ENCODE measurements at places on chromosomes 3 and 15.

- no peak for DNase-seq
Observed at GRCh38 chr15:49328941-49329340, 94.1 kb upstream of the FGF7 start.

DNA sequence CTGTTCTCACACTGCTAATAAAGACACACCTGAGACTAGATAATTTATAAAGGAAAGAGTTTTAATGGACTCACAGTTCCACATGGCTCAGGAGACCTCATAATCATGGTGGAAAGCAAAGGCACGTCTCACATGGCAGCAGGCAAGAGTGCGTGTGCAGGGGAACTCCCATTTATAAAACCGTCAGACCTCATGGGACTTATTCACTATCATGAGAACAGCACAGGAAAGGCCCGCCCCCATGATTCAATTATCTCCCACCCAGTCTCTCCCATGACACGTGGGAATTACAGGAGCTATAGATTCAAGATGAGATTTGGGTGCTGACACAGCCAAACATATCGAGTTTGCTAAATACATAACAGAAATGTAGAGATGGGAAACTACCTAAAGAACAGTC is 39.5 kb upstream of the DGKG start:
- DNase-seq: no peak

DNA sequence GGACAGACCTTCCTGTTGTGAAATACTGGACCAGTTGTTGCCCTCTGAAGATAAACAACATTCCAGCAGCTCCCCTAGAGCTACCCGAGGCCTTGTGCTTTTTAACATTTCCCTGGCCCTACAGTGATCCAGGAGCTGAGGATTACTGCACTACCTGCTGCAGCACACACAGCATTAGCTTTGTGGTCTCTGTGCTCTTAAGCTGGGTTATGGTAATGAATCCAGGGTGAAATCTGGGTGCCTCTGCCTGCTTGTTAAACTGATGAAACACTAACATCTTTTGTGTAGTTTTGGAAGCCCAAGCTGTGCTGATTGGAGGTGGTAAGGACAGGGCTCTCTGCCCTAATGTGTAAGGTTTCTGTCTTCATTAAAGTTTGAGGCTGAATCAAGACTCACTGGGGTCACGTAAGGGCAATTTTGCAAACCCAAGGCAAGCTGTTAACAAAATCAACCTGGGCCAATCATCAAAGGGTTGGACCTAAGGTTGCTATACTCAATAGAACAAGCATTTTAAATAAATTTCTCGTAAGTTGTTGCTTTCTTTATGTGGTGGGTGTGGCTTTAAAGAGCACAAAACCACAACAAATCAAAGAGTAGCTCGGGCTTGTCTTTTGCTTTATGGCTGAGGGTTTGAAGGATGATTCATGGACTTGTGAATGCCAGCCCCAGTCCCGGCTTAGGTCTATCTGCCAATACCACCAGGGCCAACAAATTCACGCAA is 183.9 kb downstream of the TPRG1 start:
- no peak for DNase-seq

- DNase-seq: no peak
Observed at GRCh38 chr3:15964605-15965442, 167.0 kb upstream of the ANKRD28 start.

DNA sequence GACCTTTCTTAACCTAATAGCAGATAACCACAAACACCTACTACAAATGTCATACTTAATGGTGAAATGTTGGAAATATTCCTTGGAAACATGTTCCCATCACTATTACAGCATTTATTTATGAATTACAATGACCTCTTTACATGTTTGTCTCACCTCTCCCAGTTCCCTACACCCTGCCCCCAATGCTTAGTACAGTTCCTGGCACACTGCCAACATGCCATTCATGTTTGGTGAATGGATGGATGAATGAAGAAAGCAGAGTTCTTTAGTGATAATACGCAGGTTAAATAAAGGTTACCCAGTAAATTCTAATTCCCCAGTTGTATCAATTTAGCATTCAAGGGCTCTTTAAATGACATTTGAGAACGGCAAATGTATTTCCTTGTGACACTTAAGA is 259.9 kb upstream of the ATP11B start:
- no peak for DNase-seq

DNA sequence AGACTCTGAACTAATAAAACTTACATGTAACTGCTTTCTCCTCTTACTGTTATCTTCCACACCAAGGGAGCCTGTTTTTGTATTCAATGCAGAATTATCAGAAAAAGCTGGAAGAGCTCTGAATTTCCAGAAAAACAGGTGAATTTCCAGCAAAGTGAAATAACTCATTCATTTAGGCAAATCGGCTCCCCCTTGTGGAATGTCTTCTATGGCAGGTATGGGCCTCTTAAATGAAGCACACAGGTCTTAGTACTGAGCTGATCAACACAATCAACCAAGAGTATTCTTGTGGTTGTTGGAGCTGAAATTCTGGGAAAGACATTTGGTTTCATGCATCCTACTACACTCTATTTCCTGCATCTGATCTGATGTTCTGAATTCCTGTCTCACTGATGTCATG is 31.0 kb upstream of the PTPRG start:
- DNase-seq: no peak

DNA sequence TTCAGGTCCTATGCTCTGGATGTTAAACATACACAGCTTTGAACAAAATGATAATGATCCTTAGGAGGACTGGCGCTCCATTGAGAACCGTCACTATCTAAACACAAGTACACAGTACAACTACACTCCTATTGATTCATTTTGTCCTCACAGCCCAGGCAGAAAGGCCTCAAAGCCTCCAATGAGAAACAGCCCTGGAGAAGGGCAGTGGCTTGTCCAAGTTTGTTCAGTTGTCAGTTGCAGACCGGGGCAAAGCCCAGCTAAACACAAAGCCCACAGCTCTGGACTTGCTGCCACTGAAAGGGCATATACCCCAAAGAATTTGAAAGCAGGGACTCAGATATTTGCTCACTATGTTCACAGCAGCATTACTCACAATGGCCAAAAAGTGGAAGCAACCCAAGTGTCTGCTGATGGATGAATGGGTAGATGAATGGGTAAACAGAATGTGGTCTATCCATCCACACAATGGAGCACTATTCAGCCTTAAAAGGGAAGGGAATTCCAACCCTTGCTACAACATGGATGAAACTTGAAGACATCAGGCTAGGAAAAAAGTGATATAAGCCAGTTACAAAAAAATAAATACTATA is 34.7 kb downstream of the NUP210 start:
- no peak for DNase-seq

GRCh38 chr3:190629088-190629487 is 115.2 kb downstream of the IL1RAP start:
- DNase-seq: no peak

- DNase-seq: peak; percentile 50
Observed at GRCh38 chr3:73624017-73624820, 522 bp downstream of the PDZRN3 start.

DNA sequence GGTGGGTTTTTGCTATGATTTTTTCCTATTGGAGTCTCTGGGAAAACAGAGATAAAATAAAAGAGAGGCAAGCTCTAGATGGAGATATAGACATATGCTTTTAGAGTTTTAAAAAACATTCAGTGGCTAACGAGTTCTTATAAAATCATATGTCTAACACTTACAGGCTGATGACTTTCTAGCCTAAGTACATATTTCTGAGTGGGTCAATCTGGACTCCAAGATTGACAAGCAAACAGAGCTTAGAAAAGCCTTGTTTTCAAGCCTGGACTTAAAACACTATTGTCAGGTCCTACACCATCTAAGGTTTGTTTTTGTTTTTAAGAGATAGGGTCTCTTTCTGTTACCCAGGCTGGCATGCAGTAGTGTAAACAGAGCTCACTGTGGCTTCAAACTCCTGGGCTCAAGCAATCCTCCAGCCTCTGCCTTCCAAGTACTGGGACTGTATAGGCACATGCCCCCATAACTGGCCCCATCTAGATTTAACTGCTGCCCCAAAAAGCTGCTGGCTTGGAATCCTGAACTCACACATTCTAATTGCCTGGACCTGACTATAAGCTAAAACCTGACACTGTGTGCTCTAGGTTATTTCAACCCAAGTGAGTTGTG is 86.3 kb downstream of the FBXL22 start:
- no peak for DNase-seq

GRCh38 chr3:79869461-79870312 is 101.9 kb upstream of the ROBO1 start:
- DNase-seq: no peak

- no peak for DNase-seq
Observed at GRCh38 chr3:1092771-1093170, at the start of gene CNTN6. Gene CNTN6, plus strand, starts transcription at chr3:1093024. Its CDS starts 54,985 bp downstream, at chr3:1148009.

GRCh38 chr3:10632125-10632524 is 126.7 kb upstream of the ATP2B2 start:
- no peak for DNase-seq

DNA sequence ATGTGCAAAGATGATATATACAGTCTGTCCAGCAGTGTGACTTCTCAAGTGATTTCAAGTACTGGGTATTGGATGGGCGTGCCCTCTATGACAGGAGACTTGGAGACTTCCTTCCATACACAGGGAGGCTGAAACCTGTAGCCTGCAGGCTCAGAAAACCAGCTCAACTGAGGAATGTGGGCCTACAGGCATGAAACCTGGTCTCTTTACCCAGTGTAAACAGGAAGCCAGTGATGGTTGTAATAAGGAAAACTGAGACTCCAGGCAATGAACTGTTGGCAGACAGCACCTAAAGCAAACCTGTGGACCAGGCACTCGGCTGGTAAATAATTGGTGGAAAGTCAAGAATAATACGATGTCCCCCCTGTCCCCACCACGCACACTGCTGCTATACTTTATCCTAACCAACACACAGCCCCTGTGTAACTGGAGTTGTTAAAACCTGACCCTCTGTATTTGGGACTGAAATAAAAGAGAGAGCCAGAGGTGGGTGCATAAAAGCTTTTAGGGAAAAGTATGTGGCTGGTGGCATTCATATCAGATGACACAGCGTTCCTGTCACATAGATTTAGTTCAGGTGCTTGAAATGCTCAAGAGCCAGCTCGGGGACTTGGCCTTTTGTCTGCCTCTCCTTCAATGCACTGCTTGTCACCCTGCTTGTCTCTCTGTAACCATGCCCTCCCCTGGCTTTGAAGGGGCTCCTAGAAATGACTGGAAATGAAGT is 144.7 kb downstream of the TPRG1 start:
- peak; percentile 65 for DNase-seq

- no peak for DNase-seq
Observed at GRCh38 chr15:89367485-89368451, 33.1 kb upstream of the POLG start.

DNA sequence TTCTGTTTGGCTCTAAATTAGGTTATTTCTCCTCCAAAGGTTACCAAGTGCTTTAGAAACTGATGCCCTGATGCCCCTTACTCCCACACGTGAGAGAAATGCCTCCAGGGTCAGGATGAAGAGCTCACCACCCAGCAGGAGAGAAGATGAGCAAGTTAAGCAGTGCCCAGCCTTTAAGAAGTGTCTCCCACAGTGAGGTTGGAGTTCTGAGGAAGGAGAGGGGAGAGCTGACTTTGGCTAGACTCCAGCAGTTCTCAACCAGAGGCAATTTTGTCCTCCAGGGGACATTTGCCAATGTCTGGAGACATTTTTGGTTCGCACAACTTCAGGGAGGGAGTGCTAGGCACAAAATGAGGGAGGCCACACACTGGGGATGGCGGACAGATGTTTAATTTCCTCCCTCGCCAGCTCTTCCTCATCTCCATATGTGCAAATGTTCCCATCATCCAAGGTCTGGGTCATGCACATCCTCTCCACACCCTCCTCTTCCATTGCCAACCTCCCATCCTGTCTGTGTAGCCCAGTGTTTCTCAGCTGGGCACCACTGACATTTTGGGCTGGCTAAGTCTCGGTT is 50.6 kb upstream of the SLC7A14 start:
- no peak for DNase-seq

- DNase-seq: no peak
Observed at GRCh38 chr3:74033806-74034205, 409.1 kb upstream of the PDZRN3 start.

- no peak for DNase-seq
Observed at GRCh38 chr3:127975153-127976029, 60.4 kb downstream of the KBTBD12 start.

DNA sequence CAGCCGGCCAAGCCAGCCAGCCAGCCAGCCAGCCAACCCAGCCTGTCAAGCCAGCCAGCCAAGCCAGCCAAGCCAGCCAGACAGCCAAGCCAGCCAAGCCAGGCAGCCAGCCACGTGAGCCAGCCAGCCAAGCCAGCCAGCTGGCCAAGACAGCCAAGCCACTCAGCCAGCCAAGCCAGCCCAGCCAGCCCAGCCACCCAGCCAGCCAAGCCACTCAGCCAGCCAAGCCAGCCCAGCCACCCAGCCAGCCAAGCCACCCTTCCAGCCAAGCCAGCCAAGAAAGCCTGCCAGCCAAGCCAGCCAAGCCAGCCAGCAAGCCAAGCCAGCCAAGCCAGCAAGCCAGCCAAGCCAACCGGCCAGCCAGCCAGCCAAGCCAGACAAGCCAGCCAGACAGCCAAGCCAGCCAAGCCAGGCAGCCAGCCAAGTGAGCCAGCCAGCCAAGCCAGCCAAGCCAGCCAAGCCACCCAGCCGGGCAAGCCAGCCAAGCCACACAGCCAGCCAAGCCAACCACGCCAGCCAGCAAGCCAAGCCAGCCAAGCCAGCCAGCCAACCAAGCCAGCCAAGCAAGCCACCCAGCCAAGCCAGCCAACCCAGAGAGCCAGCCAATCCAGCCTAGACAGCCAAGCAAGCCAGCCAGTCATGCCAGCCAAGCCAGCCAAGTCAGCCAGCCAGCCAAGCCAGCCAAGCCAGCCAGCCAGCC is 199.5 kb downstream of the GOLGA6L6 start:
- peak; percentile 83 for DNase-seq

DNA sequence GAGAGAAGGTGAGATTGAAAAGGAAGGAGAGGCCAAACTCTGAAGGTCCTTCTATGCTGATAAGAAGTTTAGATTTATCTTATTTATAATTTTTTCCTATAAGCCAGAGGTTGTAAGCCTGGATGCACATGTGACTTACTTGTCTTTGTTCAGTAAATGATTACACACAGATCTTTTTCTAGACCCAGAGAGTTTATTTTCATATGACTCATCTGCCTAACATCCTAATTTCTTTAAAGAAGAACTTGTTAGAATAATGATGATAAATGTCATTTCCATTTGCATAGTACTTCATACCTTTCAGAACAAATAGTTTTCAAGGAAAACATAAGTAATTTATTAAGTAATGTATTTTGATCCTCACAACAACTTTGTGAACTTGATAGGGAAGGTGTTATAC is 434.8 kb upstream of the DPH6 start:
- DNase-seq: no peak

- DNase-seq: no peak
Observed at GRCh38 chr15:83899670-83900069, 245.7 kb downstream of the ADAMTSL3 start.

DNA sequence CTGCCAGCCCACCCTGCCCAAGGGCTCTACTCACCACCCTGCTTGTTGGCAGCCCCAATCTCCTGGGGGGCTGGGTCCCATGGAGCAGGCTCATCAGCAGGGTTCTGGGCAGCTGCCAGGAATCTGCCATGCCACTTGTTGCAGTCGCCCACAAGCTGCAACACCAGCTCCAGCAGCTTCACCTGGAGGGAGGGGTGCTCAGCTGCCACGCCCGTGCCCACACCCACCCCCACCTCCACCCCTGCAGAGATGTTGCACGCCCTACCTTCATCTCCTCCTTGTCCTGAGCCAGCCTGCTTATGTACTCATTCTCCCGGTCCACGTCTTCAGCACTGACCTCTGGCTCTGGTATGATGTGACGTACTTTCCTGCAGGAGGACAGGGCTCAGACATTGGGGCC is 77.9 kb upstream of the C2CD4B start:
- DNase-seq: no peak

All from ureter (tissue), 1 donor.